RCC 7860 (cell line): ENCODE measurements at places on chromosomes 7 and 10.

- DNase-seq = no peak
These were observed 46.0 kb downstream of the ZNRF2 start for GRCh38 chr7:30330134-30331111.

- no peak for DNase-seq
These were observed 217.6 kb upstream of the SEMA3E start for GRCh38 chr7:83866582-83866981.

DNA sequence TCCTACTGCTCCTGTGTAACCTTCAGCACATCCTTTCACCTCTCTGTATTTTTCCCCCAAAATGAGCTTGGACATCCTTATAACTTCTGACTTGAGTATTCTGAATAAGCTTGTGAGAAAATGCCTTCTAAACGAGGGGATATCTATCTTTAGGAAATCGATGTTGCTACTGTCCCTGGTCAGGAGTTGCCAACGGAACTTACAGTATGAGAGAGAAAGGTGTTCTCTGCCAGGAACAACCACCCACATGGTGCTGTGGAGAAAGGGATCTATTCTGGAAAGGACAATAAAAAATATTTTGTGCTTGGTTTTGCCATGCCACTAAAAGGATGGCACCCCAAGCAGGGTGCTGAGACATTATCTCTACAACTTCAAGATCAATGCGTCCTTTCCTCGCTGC is 186.6 kb upstream of the AOAH start:
- no peak for DNase-seq

DNA sequence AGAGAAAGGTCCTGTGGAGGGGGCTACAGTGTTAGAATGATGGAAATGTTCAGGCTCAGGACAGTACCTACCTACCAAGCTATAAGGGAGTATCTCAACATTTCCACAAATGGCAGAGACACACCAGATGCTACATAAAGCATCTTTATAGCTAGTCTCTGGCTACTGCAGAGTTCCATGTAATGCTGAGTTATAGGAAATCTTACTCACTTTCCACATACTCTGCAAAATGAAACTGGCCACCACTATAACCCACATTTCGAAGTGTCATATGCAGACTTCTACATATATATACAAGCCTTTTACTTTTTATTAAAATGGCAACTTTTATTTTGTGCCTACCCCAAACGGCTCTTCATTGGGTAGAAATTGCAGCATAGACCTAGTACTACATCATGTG is 85.5 kb downstream of the FAS start:
- DNase-seq = no peak

- DNase-seq = no peak
These were observed 1.3 kb downstream of the REPIN1 start for GRCh38 chr7:150369748-150370501.

- no peak for DNase-seq
These were observed 15.8 kb downstream of the POLR3A start for GRCh38 chr10:78013564-78013963.

GRCh38 chr7:129807863-129808262 is 144.9 kb downstream of the UBE2H start:
- no peak for DNase-seq

- DNase-seq = peak; percentile 67
These were observed 49.4 kb upstream of the CTBP2 start for GRCh38 chr10:125209591-125210355.

- peak; percentile 80 for DNase-seq
These were observed 57.2 kb downstream of the MAD1L1 start for GRCh38 chr7:2175514-2175913.

DNA sequence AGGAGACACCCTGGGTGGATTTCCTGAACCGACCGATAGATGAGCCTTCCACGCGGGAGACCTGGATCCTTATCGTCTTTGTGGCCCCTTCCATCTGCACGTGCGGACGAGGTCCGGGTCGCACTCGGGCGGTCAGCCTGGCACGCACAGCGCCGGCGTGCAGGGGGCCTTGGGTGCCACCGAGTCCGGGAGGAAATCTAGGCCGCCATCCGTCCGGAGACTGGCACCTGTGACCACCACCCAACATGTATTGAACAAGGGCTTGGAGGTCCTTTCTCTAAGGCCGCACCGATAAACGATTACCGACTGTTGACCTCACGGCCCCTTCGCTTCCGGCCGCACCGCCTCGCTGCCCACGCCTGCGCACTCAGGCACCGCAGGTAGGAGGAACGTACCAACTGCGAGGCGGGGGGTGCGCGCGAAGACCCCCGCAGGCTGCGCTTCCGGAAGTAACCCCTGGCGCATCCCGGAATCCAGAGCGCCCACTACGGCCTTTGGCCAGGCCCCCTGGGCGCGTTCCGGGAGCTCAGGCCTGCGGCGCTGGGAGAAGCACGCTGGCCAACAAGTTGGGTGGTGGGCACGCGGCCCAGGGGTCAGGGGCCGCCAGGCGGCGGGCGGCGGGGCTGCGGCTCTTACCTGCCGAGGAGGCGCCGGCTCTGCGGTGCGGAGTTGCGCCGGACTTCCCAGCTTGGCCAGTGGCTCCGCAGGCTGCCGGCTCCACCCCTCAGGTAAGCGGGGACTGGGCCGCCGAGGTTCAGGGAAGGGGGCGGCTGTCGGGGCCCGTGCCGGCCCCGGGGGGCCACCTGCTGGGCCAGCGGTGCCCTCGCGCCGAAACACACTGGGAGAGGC is at the start of the genes ACTR3C and LRRC61:
ACTR3C (minus strand) TSS at position 713 of the 849 bp plus-strand sequence. CDS start 28,249 bp downstream, outside the sequence.
LRRC61 (plus strand) TSS at position 523 of the 849 bp plus-strand sequence. CDS start 13,507 bp downstream, outside the sequence.
- DNase-seq = peak; percentile 80

- DNase-seq = no peak
These were observed 10.4 kb upstream of the ELFN1 start for GRCh38 chr7:1659696-1660095.

DNA sequence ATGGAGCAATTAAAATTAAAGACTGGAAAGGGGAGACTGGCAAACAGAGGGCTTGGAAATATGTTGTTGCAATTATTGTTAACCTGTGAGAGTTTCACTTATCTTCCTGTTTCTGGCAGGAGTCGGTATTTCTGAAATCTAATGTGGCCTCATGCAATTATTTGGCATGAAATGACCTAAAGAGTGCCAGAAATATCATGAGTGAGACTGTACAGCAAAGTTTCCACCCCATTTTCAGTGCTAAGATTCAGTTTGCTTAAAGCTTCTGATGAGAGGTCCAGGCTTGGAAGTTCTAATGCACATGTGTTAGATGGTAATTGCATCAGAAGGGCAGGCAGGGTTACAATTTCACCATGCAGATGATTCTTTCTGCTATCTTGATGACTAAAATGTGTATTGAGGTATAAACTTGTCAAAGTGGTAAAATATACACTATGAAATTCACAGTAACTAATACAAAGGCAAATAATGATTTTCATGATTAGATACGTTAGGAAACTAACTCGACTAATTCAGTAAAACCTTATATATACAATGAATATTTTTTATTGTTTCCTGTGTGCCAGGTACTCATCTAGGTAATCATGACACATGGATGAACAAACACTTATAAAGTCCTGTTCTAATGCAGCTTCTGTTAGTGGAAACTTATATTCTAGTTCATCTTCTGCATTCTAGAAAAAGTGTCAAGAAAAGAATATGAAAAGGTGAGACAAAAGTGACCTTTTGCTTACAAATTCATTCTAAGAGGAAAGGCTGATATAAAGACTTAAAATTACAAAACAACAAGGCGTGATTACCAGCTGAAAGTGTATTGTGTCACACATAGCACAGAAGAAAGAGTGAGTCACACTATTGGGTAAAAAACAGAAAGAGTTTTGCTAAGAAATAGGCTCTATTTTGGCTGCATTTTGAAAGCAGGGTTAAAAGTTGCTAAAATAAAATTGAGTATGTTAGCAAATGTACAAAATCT is 533.4 kb upstream of the SEMA3D start:
- no peak for DNase-seq

GRCh38 chr10:105280895-105281294 is 639.8 kb downstream of the SORCS3 start:
- DNase-seq = no peak

GRCh38 chr7:23422909-23423308 is 47.4 kb downstream of the IGF2BP3 start:
- no peak for DNase-seq

DNA sequence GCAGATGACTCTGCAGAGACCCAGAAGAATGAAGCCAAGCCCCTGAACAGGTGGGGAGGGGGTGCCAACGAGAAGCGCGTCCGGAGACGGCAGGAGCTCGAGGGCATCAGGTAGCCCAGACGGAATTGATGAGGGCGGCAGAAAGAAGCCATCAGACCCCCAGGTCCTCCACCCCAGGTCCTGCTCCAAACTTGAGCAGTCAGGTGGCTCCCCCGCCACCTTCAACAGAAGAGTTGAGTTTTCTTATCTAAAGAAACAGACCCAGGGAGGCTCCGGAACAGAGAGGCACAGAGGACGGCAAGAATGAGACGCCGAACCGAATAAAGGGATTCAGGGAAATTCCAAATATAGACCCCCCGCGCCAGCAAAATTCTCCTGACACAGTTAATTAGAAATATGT is 22.2 kb downstream of the RGS10 start:
- DNase-seq = no peak

GRCh38 chr10:110042891-110043290 is 35.1 kb downstream of the ADD3 start:
- DNase-seq = peak; percentile 62

- no peak for DNase-seq
These were observed 33.2 kb downstream of the BNIP3 start for GRCh38 chr10:131948501-131948900.

- no peak for DNase-seq
These were observed 23.5 kb upstream of the WAPL start for GRCh38 chr10:86545101-86545500.

GRCh38 chr7:85595750-85596178 is 408.9 kb upstream of the SEMA3D start:
- no peak for DNase-seq

DNA sequence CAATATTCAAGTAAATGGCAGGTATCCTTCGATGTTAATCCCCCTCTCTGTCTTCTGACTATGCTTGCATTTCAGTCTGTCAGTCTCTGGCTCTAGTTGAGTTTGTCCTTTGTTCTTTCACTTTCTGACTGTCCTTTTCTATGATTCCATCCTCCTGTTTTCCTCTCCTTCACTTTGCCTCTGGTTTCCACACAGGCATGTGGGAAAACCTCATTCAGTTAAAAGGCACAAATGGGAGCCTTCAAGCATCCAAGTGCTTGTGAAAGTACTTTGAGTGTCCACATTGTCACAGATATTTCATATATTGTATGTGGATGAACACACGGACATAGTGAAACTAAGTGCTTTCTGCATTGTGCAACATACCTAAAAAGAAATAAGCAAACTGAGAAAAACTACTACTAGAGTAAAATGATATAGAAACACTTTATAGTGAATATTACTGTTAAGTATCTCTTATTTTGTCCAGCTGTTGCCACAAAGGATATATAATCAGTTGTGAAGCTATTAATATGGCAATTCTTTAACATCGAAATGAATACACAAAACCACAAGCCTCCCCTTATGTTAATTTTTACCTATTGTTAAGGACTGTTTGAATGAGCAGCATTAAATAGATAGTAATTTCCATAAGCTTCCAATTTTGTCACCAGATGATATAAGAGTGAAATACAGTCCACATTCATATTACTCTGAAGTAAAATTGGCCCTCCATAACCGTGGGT is 71.7 kb downstream of the NRBF2 start:
- no peak for DNase-seq

DNA sequence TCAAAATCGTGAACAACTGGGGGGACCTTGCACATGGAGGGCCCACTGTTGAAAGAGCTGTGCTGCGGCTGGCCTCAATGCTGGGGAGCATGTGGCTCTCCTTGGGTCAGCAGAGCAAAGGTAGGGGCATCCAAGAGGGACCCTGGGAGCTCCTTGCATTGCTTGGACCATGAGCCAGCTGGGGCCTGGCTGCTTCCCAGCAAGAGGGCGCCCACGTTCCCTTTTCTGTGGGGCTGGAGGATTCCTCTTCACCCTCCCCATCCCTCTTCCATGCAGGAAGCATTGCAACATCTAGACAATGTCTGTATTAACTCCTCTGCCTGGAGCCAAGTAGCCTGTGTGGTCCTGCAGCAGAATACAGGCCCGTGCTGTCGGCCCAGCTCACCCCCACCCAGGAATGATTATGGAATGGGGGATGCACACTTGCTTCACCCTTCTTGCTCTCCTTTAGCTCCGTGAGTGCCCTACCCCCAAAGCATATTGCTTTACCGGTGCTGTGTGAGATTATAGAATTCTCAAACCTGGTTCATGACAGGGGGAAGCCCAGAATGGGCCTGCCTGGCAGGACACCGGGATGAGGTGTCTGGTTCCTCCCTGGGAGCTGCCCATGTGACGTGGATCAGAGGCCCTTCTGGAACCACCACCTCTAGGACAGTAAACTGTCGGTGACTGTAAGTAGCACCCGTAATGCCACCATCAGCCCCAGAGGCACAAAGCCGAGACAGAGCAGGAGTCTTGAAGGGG is 61.9 kb downstream of the SYPL1 start:
- no peak for DNase-seq

DNA sequence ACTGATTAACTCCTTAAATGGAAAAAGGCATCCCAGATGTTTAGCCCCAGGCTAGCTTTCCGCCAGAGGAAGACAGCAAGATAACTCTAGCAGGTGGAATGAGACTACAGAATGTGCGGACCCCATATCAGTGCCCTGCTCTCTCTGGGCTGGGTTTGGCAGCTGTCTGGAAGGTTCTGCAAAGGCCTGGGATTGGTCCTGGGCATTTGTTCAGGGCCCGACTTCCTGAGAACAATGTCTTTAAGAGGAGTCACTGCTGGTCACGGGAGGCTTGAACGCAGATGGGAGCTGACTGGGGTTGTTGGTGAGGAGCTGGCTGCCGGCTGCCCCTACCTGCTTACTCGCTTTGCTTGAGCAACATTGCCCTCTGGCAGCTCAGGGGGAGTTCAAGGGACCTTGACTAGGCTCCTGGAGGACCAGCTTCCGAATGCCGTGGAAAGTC is 130.6 kb upstream of the BTBD16 start:
- peak; percentile 66 for DNase-seq

- no peak for DNase-seq
These were observed 21.3 kb downstream of the PTPN12 start for GRCh38 chr7:77558284-77558967.

GRCh38 chr7:82323806-82324205 is 119.8 kb downstream of the CACNA2D1 start:
- DNase-seq = no peak

GRCh38 chr7:36057323-36057722 is 95.7 kb upstream of the EEPD1 start:
- DNase-seq = no peak
